ENCODE measurements at places on chromosomes 12 and 14.

GRCh38 chr14:76473481-76474263, 97.7 kb downstream of the ESRRB start:
- DNase-seq, result no peak

DNA sequence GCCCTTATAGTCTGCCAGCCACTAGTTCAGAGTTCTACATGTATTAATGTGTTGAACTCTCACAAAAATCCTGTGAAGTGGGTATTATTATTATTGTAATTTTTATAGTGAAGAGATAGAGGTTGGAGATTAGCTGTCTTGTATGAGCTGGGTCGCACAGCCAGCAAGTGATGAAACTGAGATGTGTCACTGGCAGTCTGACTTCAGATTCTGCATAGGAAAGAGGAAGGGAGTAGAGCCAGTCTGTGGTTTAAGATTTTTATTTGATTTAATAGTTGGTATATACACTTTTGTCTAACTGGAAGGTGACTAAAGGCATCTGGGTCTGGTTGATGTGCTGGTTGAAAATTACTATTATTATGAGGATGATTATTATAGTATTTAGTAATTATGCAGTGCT, 5.8 kb upstream of the FRS2 start:
- no peak for DNase-seq

- DNase-seq, result no peak
These were observed 3.0 kb downstream of the SELPLG start for GRCh38 chr12:108630481-108631207.

DNA sequence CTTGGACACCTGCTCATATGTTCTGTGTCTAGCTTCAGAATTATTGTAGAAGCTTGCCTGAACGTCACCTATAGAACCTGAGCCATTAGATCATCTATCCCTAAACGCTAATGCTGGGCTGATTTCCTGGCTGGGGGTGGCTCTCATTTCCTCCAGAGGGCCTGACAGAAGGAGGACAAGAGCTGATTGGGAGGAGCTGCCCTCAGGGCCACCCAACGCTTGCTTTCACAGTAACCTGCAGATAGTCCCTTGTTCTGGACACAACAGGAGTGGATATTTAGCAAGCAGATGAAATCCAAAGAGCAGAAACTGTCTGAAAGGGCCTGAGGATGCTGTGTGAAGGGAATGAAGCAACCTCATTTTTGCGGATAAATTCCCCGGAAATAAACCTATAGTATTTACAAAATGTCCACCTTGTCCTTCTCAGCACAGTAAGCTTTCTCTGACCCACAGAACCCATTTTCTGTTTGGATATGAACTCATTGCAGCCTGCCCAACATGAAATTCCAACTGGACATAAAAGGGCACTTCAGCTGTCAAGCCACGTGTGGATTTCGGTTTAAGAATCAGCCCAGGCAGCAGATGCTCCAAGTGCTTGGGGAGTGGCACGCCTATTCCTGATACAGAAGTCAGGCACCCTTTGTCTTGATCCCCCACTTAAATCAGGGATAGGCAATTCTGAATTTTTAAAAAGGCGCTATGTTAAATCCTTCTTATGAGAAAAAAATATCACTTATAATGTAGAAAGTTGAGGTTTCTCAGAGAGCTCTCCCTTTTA, 32.8 kb upstream of the TUBA1C start:
- no peak for DNase-seq

- no peak for DNase-seq
These were observed 881.6 kb downstream of the NRXN3 start for GRCh38 chr14:79051742-79052141.

GRCh38 chr14:37610945-37611523, 15.6 kb downstream of the TTC6 start:
- DNase-seq, result no peak

DNA sequence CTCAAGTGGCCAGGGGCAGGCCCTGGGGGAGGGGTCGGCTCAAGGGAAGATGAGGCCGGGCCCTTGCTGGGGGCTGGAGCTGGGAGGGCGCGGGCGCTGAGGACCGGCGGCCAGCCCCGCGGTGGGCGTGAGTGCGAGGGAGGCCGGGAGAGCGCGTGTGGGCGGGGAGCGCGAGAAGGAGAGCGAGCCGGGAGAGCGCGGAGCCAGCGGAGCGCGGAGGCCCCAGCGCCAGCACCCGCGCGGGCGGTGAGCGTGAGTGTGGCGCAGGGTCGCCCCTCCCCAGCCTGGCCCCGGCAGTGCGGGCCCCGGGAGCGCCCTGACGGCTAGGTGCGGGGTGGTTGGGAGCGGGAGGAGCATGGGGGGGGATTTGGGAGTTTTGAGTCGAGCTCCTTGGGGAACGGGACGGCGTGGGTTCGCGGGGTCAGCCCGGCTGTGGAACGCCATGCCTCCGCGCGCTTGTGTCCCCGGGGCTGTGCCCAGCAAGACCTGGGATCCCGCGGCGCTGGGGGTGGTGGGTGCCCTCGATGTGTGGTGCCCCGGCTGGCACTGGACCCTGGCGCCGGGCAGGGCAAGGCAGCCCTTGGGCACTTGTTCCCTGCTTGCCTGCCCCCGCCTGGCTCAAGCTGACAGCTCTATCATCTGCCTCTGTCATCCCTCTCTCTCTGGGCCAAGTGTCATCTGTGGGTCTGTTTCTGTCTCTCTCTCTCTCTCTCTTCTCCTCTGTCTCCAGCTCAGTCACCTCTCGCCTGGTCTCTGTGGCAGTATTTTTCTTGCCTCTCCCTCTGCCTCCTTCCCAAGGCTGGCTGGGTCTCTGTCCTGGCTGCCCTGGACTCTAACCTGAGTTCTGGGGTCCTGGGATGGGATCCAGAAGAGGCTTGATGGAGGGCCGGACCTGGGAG, at the start of gene LBHD2:
Gene LBHD2 (plus strand): TSS at position 190 of the 899 bp plus-strand sequence. CDS start 1,803 bp downstream, outside the sequence.
- no peak for DNase-seq

GRCh38 chr12:111467092-111467856, 61.6 kb downstream of the SH2B3 start:
- no peak for DNase-seq

GRCh38 chr14:75881994-75882393, 99.8 kb downstream of the TGFB3 start:
- DNase-seq, result peak; percentile 50

GRCh38 chr12:104457746-104458693, 1.3 kb downstream of the CHST11 start:
- DNase-seq, result peak; percentile 64

Measured in activated CD4-positive, alpha-beta T cell treated with anti-CD3 and anti-CD28 coated beads, Interleukin-10, Interleukin-2, amounts not matched to agents 100 ng/mL and 50 ng/mL, durations not matched to agents 16 hours and 8 hours (primary cell).